Activated gamma-delta T cell treated with anti-CD3 and anti-CD28 coated beads, Interleukin-2, amount 50 U/mL, for 16 hours (primary cell): ENCODE measurements at places on chromosomes 11 and 22.

DNA sequence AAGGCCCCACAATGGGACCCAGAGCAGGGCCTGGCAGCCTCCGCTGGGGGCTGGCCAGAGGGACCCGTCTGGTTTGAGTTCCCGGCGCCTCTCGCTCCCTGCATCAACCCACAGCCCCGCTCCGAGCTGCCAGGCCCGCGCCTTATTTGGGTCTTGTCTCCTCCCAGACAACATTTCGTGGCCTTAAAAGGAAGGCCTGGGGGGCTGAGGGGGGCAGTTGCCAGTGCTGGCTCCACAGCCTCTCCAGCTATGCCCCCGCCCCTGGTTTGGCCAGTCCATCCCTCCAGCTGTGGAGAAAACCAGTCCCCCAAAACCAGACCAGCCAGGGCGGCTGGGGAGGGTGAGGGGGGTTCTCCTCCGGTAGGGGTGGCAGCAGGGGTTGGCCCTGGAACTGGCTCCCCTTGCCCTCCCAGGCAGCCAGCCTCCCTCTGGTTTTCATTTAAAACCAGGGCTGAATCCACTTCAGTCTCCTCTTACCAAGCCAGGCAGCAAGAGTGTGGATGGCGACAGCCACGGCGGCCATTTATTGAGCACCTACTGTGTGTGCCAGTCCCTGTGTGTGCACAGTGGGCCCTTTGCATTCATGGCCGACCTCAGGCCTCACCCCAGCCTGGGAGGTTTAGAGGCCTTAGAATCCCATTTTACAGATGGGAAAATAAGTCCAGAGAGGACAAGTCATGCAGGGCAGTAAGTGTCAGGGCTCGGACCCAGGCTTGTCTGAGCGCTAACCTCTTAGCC is 18.6 kb downstream of the EMID1 start:
- no peak for DNase-seq

DNA sequence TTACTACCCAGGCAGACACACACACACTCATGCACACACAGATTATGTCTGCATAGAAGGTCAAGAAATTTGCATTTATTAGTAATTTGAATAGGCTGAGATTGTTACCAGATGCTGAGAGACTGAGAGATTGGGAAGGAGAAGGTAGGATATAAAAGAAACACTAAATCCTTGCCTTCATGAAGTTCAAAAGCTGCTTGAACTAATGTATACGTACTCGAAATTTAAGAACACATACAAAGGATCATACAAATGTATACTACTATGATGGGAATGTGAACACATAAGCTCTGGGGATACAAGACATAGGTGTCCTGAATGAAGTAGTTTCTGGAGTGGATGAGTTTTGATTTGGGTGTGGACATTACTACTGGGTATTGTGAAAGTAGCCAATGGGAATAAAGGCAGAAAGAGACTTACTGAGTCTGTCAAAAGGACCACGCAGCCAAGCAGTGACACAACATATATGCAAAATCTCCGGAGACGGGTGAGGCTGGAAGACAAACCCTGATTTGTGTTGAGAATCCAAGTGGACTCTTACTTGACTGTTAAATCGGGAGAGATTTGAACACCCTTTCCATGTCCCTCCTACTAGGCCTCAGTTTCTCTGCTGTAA is 7.3 kb upstream of the PKNOX2 start:
- DNase-seq = no peak

DNA sequence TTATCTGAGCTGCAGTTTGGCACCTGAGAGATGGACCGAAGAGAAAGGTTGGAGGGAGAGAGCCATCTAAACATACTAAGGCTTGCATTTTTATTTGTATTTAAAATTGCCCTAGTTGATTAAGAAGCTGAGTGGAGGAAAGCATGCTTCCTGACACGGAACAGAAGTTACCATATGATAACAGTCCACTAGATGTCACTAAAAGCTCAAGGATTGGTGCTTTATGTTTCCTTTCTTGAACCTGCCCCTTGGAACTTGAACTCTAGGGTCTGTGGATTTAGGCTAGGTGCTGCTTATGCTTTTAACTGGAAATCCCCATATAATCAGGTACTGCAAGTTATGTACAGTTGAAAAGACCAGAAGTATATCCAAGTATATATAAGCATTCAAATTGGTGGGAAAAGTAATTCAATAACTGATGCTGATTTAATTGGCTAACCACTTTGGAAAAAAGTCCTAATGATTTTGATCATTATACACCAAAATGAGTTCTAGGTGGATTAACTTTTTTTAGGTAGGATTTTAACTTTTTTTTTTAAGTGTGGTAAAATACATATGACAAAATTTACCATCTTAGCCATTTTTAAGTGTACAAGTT is 9.5 kb downstream of the RBMXL2 start:
- no peak for DNase-seq

DNA sequence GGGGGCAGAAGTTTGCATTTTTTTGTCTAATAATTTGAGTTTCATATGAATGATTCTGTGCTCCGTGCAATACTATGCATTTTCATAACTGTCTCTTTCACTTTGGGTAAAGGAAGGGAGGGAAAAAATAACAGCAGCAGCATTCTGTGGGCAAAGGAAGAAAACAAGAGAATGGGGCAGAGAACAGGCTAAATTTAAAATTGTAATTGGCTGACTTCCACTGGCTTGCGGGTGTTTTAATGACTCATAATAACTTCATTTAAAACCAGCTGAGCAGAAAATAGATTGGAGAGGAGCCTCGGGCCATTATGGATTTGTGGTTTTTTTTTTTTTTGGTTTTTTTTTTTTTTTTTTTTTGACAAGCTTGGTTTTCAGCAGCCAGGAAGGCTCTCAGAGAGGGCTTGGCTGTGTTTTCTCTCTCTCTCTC is 107.4 kb downstream of the ZBTB16 start:
- no peak for DNase-seq

DNA sequence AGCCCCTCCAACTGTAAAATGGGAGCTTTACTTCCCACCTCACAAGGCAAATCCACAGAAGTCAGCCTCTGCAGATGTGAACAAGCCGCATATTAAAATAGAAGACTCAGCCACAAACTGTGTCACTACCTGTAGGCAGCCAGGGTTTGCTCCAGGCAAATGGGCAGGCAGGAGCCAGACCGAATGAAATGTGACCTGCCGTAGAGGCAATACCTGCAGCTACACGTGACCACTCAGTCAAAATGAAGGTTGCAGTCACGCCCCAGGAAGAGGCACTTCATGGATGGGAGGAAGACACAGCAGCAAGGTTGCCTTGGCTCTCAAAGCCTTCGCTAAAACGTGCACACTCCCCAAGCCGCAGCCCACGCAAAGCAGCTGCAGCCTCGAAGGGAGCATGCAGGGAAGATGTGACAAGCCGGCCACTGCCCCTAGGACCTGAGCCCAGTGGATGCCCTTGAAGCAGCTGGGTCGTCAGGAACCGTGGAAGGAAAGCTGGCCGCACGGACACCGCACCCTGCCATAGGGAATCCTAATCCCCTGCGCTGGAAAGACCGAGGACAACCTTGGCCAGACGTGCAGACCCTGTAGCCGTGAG is 53.1 kb downstream of the SHANK2 start:
- no peak for DNase-seq

DNA sequence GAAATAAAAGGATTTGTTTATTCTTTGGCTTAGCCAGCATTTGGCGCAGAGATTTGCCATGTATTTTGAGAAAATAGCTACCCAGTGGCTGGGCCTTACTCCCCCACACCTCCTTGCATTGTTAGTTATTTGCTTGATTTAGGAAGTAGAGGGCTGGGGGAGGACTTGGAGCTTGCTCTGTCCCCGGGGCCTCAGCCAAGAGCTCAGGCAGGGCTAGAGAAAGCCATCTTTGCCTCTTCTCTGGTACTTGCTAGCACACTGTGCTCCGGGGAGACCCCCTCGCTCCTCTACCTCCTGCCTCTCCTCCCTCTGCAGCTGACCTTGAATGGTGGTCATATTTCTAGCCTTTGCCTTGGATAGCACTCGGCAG is 93.0 kb downstream of the SCN3B start:
- DNase-seq = no peak

DNA sequence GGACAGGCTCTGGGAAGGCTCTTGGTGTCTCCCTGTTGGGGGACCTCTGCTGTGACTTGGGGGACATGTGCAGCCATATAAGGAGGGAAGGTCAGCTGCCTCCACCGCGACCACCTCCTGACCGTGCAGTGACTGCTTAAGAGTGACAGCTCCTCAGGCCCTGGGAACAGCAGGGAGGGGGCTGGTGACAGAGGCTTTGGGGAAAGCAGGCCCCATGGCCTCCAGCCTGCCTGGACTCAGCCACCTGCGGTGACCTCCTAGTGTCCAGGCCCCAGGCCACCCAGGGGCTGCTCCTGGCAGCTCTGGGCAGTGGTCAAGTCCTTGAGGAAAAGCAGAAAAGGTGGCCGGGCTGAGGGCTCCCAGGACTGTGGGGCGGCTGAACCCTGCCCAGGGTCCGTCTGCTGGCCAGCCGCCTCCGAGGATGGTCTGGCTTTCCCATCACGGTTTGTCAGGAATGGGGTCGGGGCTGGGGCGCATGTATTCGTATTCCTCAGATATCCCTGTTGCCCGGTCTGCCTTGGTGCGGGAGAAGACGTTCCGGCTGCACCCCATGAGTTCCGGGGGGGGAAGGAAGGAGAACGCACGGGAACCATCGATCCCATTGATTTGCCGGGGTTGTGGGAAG is 96.8 kb downstream of the WNT7B start:
- no peak for DNase-seq
